ENCODE measurements at places on chromosomes 1 and 21. TPM values are rescaled to one million over a fixed set of nuclear protein-coding genes. Genes with fewer than 3 reads are reported as not detected.
A peak's percentile ranks its signal among the peaks of the same experiment; 100 is the strongest.

DNA sequence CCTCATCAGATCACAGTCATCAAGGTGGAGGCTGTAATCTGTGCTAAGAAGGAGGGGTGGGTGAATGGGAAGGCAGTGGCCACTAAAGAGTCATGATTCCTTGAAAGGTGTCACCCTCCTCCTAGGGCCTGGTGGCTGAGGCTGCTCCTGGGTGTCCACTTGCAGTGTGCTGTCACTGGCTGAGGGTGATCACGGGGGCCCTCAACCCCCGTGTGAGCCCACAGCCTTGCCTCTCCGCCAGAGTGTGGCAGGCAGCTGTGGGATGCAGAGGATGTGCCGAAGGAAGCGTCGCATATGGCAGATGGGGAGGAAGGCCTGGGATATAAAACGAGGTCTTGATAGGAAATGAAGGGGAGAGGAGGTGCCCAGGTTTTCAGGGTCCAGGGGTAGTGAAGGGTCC lies 476.5 kb downstream of the PTPRU start:
- no peak for DNase-seq

GRCh38 chr1:88916883-88917282 lies 25.5 kb upstream of the GTF2B start:
- no peak for DNase-seq

GRCh38 chr1:153932156-153933131 lies 9.7 kb upstream of the GATAD2B start:
- no peak for DNase-seq

DNA sequence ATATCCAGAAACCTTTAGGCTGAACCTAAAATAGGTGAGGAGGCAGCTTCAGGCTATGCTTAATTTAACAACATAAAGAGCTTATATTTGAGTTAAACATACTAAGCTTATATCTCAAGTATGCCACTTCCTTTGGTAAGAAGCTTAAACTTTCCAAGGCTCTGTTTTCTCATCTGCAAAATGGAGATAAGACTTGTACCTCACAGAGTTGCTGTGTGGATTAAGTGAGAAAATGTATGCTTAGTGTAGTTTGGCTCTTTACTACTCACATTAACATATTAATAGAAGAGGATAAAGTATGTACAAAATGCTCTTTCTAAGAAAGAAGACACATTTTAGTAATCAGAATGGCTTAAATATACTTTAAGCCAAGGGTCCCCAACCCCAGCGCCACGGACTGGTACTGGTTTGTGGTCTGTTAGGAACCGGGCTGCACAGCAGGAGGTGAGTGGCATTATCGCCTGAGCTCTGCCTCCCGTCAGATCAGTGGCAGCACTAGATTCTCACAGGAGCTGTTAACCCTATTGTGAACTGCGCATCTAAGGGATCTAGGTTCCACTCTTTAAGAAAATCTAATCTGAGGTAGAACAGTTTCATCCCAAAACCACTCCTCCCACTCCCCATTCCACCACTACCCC lies 77.2 kb downstream of the HS2ST1 start:
- DNase-seq, result no peak

DNA sequence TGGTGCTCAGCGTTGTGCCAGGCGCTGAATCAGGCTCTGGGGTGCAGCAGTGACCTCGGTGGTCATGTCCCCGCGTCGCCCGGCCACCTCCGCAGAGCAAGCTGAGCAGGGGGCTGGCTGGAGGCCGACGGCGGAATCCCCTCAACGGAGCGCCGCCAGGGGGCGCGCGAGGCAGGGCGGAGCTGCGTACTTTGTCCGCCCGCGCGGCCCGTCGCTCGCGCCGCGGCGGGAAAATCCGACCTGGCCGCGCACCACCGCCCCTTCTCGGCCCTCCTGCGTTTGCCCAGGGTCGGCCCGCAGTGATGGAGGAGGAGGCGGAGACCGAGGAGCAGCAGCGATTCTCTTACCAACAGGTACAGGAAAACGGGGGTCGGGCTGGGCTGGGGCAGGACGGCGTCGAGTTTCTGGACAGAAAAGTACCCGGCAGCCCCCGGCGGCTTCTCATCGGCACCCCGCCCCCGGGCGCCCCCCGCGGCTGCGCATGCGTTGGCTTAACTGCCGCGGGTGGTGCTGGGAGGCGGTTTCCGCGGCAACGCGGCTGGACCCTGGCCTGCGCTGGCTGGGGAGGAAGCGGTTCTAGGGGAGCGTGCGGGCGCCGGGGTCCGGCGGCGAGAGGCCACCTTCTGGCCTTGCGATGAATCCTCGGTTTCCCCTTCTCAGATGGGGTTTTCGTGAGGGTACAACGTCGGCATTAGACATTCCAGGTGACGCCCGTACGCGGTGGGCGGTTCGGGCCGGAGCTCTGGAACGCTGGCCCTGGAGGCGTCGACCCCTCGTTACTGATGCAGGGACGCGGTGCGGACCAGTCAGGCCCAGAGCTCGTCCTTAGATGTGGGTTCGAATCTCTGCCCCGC lies at the start of gene CENPS:
TSS of gene CENPS (plus strand) at position 218 of the 854 bp plus-strand sequence. CDS start at position 303, 85 bp downstream.
- peak; percentile 87 for DNase-seq

FCRLA gene
- 0.84 TPM for total RNA-seq

FCMR gene
- not detected for total RNA-seq

FCRL1 gene
- total RNA-seq, result not detected

DNASE2B gene
- not detected for total RNA-seq

- DNase-seq, result no peak
Observed at GRCh38 chr1:28482702-28483101, 23.1 kb upstream of the RCC1 start.

- DNase-seq, result no peak
Observed at GRCh38 chr1:38476111-38476849, 383.3 kb downstream of the RRAGC start.

DNA sequence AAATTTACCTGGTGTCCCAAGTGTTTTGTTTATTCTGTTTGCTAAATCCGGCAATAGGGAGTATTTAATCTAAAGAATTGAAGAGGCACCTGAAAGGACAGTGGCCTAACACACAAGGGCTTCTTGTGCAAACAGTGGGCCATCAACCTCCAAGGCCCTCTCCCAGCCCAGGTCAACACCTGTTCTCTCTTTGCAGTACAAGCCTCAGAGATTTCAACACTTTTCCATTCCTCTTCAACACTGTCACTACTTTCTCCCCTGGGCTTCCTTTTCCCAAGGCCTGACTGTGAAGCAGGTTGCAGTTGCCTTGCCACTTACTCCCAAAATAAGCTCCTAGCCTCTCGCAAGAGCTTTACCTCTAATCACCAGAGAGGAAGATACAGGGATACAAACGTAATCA lies 3.2 kb upstream of the SNAPIN start:
- no peak for DNase-seq

FAM167B gene
- 0.95 TPM for total RNA-seq

NBPF4 gene
- not detected for total RNA-seq

- no peak for DNase-seq
Observed at GRCh38 chr1:19888112-19888511, 5.9 kb downstream of the OTUD3 start.

CXADR gene
- 14.3 TPM for total RNA-seq

GNAT2 gene
- 0.43 TPM for total RNA-seq

CD34 gene
- total RNA-seq, result not detected

GRCh38 chr1:208101661-208102431 lies 142.3 kb downstream of the PLXNA2 start:
- DNase-seq, result no peak

- no peak for DNase-seq
Observed at GRCh38 chr1:91245435-91245834, 159.2 kb downstream of the HFM1 start.

GRCh38 chr21:26798856-26799751 lies 46.1 kb downstream of the ADAMTS1 start:
- peak; percentile 35 for DNase-seq

S100A14 gene
- not detected for total RNA-seq

- no peak for DNase-seq
Observed at GRCh38 chr1:229951856-229952534, 115.0 kb upstream of the GALNT2 start.

ZNF697 gene
- total RNA-seq, result 16.2 TPM

DNA sequence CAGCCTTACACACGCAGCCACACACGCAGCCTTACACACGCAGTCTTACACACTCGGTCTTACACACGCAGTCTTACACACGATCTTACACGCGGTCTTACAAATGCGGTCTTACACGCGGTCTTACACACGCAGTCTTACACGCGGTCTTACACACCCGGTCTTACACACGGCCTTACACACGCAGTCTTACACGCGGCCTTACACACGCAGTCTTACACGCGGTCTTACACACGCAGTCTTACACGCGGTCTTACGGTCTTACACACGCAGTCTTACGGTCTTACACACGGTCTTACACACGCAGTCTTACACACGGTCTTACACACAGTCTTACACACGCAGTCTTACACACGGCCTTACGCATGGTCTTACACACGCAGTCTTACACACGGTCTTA lies 111.9 kb downstream of the PRDM16 start:
- no peak for DNase-seq

FAM177B gene
- not detected for total RNA-seq

DNA sequence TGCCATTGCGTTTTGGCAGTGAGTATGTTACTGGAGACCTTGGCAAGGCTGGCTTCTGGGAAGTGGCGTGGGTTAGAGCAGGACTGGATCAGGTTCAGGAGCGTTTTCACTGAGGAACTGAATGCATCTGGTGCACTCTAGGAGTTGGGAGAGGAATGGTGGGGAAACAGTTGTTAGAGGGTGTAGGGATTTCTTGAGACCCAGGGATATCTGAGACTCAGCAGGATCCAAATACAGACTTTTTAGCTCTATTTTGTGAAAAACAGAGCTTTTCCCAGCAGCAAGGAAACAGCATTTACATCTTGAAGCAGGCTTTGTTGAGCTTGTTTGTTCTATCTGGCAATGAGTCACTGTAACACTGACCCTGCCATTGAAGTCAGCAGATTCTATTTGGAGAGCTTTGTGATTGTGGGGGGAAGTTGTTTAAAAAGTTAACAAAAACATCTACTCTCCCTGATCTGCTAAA lies 56.9 kb upstream of the NRIP1 start:
- DNase-seq, result no peak

DNA sequence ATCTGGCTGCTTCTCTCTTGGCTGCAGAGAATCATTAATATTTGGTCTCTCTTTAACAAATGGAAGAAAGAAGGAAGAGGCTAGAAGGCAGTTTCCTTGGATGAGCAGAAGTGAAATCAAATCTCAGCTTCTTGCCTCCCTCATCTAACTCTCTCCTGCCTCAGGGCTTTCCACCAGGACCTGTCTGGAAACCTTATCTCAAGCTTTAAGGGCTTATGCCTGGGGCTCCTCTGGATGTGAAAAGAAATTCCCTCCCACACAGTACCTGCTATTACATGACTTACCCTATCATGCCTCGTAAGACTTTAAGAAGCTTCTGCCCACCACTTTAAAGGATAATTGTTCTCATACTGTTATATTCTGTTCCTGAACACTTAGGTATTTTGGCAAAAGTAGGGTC lies 8.9 kb downstream of the VTCN1 start:
- no peak for DNase-seq

- DNase-seq, result no peak
Observed at GRCh38 chr21:45763074-45763473, 119.5 kb downstream of the PCBP3 start.

NDUFV3 gene
- total RNA-seq, result 57.5 TPM

- DNase-seq, result no peak
Observed at GRCh38 chr1:107524301-107524700, 383.5 kb downstream of the NTNG1 start.

DNA sequence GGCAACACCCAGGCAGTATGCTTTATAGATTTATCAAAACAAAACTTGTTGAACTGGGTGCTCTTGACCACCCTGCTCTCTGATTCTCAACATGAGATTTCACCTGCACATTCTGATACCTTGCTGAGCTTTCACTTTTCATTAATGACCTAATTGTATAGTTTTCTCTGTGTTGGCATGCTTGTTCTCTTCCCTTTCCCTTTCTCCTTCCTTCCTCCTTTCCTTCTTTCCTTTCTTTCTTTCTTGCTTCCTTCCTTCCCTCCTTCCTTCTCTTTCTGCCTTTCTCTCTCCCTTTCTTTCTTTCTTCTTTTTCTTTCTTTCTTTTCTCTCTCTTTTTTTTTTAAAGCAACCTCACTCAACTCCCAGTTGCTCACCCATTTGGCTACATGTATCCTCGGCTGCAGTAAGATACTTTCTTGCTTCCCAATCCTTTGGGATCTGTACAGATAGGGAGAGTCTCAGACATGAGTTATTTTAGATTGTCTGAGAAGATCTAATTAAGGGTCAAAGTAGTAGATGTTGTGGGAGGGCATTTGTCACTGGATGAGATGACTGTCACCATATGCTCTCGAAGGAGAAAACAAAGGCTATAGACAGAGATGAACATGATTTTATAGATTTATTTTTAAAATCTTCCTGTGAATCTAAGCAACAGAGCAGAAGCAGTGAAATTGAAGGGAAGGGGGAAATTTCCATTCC lies 458.0 kb downstream of the USP25 start:
- DNase-seq, result no peak

SYNC gene
- total RNA-seq, result 4.8 TPM

- DNase-seq, result no peak
Observed at GRCh38 chr21:14842601-14843000, 222.2 kb downstream of the NRIP1 start.

DNA sequence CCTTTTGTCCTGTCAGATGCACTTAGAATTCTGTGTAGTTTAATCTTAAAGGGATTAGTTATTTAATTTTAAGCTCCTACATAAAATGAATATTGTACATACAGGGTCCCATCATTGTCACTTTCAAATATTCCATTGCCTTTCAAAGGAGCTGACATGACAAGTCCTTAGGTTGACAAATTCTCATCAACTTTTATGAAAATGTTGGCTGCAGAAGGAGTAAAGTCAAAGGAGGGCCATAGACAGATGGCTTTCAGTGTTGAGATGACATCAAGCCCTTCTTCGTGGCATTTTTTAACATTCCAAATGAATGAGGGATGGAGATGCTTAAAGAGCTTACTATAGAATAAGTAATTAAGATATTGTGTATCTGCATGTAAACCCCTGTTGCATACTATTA lies 15.4 kb downstream of the NFIA start:
- no peak for DNase-seq

PLEKHN1 gene
- total RNA-seq, result 3.3 TPM
